Urinary bladder (tissue), 4 donors: ENCODE measurements at places on chromosomes 5 and 9.

DNA sequence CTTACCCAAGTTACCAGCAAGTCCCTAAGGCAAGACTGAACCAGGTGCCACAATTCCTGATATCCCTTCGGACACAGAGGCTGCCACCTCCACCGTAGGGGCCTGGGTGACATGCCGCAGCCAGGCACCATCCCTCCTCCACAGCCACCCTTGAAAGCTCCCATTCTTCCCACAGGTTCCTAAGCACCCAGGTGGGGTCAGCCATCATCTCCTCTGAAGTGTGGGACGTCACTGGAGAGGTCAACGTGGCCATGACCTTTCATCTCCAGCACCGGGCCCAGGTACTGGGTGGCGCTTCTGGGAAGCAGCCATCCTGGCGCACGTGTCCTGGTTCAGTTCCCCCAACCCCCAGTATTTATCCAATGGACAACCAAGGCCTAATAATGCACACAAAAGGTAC, 8.2 kb downstream of the ADGRD2 start:
- no peak for DNase-seq

DNA sequence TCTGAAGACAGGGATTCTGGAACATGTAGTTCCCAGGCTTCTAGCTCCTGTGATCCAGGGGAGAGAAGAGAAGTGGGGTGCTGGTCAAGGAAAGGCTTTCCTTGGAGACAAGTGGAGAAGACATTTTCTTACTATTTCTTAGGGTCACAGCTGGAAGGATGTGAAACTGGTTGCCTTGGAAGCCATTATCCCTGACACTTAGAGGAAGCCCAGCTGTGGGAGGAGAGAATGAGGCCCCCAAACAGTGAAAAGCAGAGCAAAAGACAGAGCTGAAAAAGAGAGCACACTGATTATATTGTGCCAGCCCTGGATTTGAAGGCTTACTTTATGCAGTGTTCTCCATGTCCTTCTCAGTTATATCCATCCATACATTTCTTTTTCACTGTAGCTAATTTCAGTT, 17.5 kb upstream of the SHB start:
- no peak for DNase-seq

DNA sequence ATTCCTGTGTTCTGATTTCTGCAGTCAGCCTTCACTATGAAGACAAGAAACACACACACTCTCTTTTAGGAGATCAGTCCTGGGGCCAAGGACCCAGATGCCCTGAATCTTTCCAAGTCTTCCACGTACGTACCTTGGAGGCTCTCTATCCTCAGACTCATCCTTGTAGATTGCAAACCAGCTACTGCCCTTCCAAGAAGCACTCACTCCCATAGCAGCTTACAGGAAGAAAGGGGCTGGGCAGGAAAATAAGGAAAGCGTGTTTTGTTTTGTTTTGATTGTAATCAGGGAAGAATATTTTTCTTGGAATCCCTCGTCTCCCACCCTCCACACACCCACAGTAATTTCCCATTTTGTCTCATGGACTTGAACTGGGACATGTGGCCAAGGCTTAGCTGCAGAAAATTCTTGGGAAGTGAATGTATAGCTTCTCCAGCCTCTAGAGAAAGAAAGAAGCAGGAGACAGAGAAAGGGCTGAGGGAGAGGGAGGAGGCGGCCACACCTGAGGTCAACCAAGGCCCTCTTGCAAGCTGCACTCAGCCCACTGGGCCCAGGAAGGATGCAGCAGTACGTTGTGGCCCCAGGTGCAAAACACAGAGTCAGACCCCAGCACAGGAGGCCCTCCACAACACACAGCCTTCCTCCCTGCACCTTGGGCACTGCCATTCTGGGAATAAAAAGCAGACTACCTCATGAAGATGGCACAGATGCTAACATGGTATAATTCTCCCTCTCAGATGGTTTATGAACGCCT, 29.9 kb downstream of the IRX2 start:
- DNase-seq: no peak

GRCh38 chr5:133917785-133918184, 50.6 kb downstream of the C5orf15 start:
- no peak for DNase-seq
